DND-41 (cell line): ENCODE measurements at places on chromosomes 6 and 20.

GRCh38 chr20:38652995-38653394 is 51.4 kb downstream of the ARHGAP40 start:
- DNase-seq: no peak

DNA sequence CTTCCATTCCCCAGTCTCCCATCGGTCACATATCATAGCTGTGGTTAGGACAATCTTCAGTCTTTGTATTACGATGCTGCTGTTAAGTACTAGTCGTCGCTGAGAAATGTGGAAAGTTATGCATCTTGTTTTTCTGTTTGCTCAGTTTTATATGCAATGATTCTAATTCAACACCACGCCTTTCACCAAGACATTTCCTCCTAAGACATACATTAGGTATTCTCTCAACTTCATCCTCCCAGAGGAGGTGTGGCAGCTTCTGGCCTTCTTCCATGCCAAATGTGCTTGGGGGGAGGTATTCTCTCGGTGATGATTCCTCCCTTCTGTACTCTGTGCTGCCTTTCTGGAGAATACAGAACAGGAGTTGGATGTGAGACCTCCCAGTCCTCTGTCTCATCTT is 66.1 kb downstream of the B4GALT5 start:
- DNase-seq: no peak

DNA sequence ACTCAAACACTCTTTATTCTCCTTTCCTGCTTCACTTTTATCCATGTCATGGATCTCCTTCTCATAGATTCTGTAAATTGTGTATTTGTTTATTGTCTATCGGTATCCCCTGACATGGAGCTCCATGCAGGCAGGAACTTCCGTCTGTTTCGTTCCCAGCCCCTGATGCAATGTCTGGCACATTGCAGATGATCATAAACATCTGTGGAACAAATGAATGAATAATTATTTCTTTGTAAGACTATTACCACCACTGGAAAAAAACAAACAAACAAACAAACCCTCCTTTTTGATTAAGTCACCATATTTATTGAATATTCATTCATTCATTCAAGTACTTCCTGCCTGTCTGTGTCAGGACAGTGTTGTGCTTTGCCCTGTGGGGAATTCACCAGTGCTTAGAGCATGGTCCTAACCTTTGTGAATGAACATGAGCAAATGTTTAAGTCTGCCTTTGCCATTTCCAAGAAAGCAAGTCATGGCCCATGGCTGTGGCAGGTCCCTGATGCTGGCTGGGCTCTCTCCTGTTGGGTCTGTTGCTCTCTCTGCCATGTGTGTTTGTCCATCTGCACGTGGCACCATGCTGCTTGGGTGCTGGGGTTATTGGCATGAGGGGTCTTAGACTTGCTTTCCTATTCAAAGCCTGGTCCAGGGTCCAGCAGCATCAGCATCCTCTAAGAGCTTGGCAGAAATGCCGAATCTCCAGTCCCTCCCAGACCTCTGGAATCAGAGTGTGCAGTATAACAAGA is 47.5 kb upstream of the NAA20 start:
- no peak for DNase-seq

GRCh38 chr6:56851541-56852259 is 103.2 kb upstream of the BEND6 start:
- no peak for DNase-seq

- DNase-seq: no peak
Measured at GRCh38 chr6:122650403-122650802, 40.2 kb downstream of the PKIB start.

- DNase-seq: no peak
Measured at GRCh38 chr20:32753731-32754130, 8.5 kb upstream of the DNMT3B start.

- DNase-seq: no peak
Measured at GRCh38 chr6:10682355-10682988, 11.9 kb downstream of the C6orf52 start.

GRCh38 chr6:169976301-169977081 is 225.1 kb downstream of the ERMARD start:
- no peak for DNase-seq

DNA sequence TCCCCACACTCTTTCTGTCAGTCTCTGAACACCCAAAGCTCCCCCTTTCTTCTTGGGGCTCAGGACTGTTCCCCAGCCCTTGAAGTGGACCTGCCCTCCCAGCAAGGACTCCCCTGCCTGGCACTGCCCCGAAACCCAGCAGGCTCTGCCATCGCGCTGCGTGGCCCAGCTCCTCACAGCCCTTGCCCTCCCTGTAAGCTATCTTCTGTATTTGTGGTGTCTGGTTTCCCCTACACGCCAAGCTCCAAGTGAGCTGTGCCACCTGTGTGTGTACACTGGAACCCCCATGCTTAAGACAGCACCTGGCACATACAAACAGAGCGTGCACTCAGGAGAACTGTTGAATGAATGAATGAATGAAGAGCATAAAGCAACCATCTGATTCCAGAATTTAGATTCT is 57.7 kb downstream of the TMEM242 start:
- no peak for DNase-seq

DNA sequence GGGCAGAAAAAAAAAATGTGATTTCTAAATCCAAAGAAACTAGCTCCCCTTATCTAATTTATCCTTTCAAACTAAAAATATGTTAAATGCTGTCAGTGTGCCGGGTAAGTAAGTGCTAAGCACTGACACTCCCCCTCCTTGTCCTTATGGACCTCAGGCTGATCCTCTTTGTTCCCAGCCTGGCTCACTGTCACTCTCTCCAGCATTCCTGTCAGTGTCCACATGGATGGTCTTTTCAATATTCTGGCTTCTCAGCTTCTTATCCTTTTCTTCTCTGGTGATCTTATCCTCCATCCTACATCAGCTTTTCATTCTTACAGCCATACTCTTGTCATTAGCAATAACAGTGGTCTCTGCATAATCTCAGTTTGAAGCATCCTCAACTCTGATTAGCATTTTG is 55.0 kb downstream of the BCKDHB start:
- no peak for DNase-seq

DNA sequence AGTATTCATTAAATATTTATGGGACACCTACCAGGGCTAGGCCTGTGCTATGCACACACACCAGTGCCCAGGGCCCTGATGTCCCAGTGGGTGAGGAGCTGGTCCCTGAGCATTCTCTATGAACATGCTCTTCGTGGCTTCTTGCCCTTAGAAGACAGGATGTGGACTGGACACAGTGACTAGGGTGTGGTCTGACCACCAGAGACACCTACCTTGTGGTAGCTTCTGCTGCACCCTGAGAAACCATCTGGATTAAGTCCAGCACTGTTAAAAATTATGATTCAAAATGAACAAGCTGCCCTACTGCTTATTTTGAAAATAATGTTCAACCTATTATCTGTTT is 112.9 kb upstream of the RPS6KA2 start:
- no peak for DNase-seq

DNA sequence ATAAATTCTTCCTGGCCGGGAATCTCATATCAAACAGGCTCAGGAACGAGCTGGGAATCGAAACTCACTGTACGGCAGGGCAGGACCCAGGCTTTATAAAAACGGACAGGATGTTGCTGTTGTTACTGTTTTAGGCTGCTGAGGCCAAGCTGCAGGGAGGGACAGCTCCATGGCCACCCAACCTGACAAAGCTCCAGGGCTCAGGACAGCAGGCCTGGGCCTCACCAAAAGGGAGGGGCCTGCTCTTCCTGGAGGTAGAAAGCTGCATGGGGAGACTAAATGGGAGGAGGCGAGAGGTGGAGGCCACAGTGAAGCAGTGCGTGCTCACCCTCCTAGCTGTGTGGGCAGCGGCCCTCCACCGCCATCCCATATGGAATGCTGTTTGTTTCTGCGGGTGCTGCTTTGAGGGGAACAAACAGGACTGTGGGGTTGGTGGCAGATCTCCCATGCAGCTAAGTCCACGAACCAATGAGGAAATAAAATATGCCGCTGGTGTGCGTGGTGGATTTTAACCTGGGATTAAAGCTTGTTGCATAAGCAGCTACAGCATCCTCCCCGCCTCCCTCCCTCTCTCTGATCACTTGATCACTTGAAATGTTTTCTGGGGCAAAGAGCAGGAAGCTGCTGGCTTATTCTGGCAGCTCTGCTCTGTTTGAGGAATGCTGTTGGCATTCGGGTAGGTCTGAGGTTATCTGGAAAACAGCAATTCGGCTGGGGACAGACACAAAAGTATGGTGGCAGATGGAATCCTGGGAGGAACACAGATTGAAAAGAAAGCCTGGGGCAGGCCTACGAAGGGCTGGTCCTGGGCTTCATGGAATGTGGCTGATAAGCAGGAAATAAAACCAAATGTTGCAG is 2.4 kb upstream of the ZMYND8 start:
- DNase-seq: no peak

DNA sequence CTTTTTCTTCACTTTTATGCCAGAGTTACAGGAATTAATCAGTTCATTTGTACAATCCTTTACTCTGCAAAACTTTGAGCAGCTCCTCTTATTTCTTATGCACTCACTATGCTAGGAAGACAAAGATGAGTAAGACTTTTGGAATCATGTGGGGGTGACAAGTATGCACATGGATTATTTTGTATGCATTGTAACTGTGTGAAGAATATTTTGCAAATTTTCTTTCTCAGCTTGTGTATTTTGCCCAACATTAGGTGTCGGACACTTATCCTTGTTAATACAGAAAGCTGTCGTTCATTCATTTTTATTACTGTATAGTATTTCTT is 88.6 kb downstream of the PPP1R14C start:
- no peak for DNase-seq

DNA sequence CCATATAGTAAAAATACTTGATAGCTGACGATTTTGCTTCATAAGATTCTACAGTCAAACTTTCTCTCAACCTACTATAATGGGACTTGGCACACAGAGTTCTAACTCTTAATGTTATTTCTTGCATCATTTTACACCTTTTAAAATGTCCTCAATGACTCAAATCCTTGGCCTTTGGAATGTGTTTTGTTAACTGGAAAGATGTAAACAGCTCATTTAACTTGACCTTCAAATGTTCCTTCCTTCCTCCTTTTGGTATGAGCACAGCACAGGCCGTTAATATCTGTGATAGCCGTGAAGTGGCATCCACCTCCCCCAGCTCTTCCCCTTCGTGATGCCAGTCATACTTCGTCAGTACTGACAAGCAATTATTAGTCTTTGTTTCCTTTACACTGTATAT is 972.0 kb upstream of the CITED2 start:
- DNase-seq: no peak

GRCh38 chr20:62355516-62355877 is 11.6 kb downstream of the LAMA5 start:
- no peak for DNase-seq

DNA sequence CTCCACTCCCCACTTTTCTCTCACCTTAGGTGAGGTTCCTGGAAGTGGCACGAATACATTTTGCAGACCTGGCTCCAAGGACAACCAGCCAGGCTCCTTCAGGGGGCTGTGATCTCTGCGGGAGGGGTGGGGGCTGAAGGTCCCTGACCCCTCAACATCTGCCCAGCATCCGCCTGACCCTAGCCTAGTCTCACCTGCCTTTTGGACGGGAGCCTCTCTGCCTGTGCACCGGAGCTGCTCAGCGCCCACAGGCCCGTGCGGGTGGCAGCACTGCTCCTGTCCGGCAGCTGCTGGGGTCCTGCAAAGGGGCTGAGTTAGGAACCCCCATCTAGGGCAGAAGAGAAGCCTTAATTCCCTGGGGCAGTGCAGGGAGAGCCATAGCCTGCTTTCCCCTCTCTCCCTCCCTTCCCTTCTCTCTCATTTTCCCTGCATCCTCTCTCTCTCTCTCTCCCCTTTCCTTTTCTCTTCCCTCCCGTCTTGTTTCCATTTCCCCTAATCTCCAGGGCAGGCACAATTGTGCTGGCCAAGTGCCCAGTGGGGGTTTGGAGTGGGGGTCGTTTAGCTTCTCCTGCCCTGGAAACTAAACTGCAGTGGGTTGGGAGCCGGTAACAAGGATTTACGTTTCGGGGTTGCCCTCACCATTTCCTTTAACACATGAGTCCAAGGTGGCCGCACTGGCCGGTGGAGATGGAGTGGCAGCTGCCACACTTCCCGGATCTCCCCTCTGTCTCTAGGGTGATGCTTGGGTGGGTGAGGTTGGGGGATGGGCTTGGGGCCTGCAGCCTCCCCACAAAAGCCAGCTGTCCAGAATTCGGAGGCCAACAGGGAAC is 54.1 kb downstream of the CTCFL start:
- no peak for DNase-seq

GRCh38 chr6:113859349-113860180 is 2.4 kb downstream of the MARCKS start:
- no peak for DNase-seq

DNA sequence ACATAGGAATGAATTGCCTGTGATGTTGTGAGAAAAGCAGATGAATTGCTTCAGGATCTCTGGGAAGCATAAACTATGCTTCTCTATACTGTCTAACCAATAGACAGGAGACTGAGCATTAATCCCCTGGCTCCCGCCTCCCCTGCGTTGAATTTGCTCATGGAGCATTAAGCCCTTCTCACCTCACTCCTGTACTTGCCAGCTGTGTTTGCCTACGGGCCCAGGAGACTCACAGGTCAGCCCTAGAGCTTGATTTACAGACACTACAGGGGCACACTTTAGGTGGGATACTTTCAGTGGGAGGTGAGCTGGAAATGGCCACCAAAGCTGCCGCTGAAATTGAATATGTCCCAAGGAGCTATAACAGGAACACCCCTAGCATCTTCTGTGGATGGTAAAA is 418.7 kb downstream of the CBLN4 start:
- no peak for DNase-seq

GRCh38 chr6:56936466-56936865 is 18.4 kb upstream of the BEND6 start:
- DNase-seq: no peak

GRCh38 chr20:15155848-15156401 is 818.5 kb upstream of the FLRT3 start:
- no peak for DNase-seq

GRCh38 chr20:39789411-39789810 is 827.3 kb downstream of the DHX35 start:
- DNase-seq: no peak
